NB4 (cell line): ENCODE measurements at places on chromosomes 13 and 19.

DNA sequence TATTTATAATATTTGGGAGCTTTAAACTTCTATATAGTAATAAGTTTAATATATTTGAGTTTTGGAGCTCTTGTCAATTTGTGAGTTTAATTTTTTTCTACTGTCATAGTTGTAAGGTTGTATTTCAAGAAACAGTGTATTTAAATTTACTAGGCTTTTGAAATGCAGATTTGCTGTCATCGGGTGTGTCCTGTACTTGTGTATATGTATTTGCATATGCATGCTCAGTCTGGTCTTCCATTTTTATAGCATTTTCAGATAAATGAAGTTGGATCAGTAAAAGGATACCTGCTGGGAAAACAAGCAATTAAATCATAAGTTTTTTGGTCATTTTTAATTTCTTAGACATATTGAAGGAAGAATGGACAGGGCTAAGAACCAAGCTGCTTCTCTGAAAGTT is 33.1 kb downstream of the SLAIN1 start:
- DNase-seq = no peak

DNA sequence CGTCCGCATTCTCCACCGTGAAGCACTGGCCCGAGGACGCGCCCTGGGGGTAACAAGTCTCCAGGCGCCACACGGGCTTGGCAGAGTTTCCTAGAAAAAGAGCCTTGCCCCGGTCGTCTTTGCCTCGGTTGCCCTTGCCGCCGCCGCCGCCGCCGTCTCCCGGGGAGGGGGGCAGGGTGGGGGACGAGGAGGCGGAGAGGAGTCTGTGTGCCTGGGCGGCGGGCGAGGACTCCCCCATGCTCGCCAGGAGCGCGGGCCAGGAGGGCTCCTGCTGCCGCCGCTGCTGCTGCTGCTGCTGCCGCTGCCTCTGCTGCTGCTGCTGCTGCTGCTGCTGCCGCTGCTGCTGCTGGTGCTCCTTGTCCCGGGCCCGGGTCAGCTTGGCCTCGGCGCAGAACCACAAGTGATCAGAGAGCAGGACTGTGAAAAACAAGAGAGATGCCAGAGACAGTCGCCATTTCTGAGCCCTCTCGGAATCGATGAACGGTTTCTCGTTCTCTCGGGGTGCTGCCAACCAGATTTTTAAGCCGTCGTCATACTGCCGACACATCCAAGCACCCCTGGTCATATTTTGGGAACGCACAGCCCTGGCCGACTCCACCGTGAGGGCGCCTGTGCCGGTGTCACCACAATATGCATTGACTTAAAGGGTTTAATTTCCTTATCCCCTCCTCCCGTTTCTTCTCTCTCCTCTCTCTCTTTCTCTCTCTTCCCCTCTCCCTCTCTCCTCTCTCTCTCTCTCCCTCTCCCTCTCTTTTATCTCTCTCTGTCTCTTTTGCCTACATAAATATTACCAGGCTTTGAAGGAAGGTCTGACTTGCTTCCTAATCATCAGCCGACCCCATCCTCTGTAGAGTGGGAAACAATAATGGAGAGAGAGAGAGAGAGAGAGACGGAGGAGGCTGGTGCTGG is 349.1 kb downstream of the LIG4 start:
- DNase-seq = no peak

- DNase-seq = no peak
Observed at GRCh38 chr13:99965329-99966000, 6.1 kb downstream of the ZIC5 start.

DNA sequence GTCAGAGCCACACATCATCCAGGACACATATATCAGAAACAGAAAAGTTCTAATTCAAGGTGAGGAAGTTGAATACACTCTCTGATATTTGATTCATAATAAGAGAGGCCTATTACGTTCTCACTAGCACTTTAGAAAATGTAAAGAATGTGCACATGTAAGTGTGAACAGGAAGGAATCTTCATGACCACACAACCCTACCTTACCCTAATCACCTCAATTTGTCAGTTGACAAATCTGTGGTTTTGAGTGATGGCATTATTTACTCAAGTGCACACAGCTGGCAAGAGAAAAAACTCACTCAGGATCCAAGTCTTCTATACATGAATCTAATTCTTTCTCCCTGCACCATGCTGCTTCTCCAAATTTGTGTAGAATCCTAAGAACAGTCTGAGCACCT is 445.8 kb downstream of the SUCLA2 start:
- no peak for DNase-seq

GRCh38 chr13:46621792-46622629 is 69.0 kb downstream of the LRCH1 start:
- DNase-seq = no peak

DNA sequence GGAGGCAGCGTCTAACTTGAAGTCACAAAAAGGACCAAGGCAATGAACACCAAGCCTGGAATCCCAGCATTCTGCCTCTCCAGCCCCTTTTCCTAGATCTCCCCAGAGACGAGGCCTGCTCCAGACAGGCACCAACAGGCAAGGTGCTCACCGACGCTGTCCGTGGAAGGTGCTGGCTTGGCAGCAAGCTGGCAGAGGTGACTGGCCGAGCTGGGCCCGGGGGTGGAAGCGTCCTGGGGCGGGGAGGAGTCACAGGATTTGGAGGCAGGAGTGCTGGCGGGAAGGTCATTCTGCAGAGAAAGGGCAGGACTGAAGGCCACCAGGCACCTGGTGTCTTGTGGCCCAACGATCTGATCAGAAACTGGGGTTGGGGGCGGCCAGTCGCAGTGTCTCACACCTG is 18.2 kb downstream of the TLE2 start:
- no peak for DNase-seq

DNA sequence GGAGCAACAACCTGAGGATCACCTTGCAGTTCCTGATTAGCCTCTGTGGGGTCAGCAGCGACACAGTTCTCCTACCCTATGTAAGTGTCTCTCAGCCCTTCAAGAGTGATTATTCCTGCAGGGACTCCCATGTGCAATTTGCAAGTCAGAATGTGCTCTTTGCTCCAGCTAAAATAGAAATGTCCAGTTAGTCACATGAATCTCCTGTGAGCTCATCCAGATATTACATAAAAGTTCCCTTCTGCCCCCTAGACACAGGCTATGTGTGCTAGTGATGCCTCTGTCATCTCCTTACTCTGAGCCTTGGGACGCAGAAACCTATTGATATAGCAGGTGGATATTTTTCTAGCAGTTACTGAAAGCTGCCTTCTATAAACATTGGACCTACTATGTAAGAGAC is 105.5 kb downstream of the ZAR1L start:
- no peak for DNase-seq

GRCh38 chr13:95337597-95337996 is 36.3 kb upstream of the ABCC4 start:
- no peak for DNase-seq

- no peak for DNase-seq
Observed at GRCh38 chr19:31285744-31286143, 63.5 kb downstream of the TSHZ3 start.
